SK-N-DZ (cell line): ENCODE measurements at places on chromosomes 1 and 21.

GRCh38 chr1:15325375-15326085, 78.5 kb downstream of the FHAD1 start:
- no peak for DNase-seq

GRCh38 chr1:3713840-3714239, 38.4 kb upstream of the CCDC27 start:
- no peak for DNase-seq

DNA sequence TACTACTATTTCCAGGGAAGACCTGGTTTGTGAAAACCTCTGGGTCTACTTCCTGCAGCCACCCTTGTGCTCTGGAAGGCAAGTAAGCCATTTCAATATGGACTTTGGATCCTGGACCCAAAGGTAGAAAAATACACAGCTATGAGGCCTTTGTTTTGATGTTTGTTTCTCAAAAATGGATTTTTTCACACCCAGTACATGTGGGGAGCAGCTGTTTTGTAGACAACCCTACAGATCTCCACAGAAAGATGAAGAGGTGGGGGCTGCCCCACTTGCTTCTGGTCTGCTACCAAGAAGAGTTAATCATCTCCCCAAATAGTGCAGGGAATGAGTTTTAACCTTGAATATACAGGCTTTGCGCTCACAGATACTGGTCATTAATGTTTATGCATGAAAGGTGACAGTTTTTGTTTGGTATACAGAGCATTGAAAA, 29.2 kb downstream of the ZNF281 start:
- DNase-seq: no peak

- no peak for DNase-seq
Measured at GRCh38 chr1:172917972-172918371, 132.8 kb downstream of the TNFSF18 start.

DNA sequence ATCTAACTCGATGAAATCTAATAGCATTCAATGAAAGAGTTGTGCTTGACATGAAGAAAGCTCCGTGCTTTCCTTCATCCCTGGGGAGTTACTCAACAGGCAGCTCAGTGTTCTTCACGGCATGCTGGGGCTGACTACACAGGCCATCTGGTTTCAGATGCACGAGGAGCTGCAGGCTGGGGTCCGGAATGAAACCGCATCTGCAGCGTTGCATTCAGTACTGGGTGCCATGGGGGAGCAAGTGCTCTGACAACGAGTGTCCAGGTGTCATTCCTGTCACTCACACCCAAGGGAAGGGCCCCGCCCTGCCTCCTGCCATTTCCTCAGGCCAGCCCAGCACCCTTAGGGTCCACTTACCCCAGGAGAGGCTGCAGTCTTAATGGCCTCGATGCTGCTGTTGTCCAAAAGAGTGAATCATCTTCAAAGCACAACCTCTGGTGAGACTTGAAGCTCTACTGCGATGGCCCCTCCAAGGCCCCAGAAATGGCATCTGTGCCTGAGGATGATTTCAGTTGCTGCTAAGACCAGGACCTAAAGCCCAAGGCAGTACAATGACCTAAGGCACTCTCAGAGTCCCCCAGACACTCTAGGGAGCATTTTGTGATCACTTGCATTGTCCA, 61.4 kb downstream of the STUM start:
- no peak for DNase-seq

GRCh38 chr1:151047591-151047924, at the start of gene C1orf56:
Gene C1orf56, plus strand, starts transcription at chr1:151047751. Its CDS starts 97 bp downstream, at chr1:151047848.
- DNase-seq: peak; percentile 83

- no peak for DNase-seq
Measured at GRCh38 chr1:160474392-160475242, 48.4 kb downstream of the SLAMF6 start.

- no peak for DNase-seq
Measured at GRCh38 chr1:109917051-109917767, 6.6 kb downstream of the CSF1 start.

DNA sequence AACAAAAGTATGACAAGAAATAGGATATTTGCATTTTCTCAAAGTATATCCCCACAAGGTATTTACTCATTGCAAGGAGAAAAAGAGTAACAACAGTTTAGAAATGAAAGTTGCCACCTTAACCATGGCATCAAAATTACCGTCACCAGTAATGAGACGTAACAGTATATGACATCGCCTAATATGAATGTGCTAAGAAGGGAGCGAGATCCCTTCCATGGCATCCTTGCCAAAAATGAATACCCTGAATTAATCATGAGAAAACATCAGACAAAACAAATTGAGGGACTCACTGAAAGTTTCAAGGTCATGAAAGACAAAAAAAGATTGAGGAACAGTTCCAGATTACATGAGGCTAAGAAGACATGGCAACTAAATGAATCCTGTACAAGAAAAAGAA, 78.9 kb upstream of the MROH9 start:
- no peak for DNase-seq

DNA sequence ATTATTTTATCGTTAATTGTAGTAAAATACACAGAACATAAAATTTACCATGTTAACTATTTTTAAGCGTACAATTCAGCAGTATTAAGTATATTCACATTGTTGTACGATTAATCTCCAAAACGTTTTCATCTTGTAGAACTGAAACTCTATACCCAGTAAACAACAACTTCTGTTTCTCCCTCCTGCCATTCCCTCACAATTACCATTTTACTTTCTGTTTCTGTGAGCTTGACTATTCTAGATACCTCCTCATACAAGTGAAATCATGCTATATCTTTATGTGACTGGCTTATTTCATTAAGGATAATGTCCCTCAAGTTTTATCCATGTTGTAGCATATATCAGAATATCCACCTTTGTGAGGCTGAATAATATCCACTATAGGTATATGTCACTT, 156.8 kb downstream of the ST6GALNAC3 start:
- no peak for DNase-seq

GRCh38 chr1:112806090-112806642, 91.0 kb upstream of the PPM1J start:
- no peak for DNase-seq

GRCh38 chr1:75838079-75838478, 41.4 kb downstream of the MSH4 start:
- no peak for DNase-seq

- DNase-seq: no peak
Measured at GRCh38 chr21:24938573-24938972, 668.7 kb downstream of the MRPL39 start.

- DNase-seq: peak; percentile 22
Measured at GRCh38 chr1:160046494-160047110, 14.8 kb upstream of the PIGM start.

DNA sequence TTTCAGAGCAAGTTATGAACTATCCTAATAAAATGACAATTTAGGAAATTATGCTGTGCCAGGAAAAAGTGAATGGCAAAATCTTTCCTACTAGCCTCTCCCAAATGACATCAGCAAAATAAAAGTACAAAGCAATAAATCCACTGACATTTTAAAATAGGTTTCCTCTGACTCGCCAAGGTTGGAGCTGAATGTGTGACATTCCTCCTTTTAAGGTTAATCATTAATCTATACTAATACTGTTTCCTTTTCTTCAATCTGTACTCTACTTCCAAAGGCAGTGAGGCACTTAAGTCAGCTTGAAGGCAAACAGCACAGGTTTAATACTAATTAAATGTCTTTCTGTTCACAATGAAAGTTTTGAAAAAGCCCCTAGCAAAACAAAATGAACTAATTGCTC, 15.7 kb downstream of the RNF19B start:
- no peak for DNase-seq

DNA sequence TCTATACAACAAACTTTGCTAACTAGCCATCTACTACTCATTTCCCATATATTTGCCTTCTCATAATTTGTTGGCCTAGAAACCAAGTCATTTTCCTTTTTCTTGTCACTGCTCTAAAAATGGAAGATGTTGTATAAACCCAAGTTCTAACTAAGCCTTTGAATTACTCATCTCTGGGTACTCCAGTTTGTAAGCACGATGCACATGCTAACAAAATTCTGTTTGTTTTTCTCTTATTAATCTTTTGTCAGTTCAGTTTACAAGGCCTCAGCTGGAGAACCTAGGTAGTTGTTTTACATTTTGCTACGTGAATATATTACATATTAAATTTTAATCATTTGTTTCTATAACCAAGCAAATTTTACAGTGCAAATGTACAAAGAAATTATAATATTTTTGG, 663.2 kb upstream of the RGS18 start:
- DNase-seq: no peak

DNA sequence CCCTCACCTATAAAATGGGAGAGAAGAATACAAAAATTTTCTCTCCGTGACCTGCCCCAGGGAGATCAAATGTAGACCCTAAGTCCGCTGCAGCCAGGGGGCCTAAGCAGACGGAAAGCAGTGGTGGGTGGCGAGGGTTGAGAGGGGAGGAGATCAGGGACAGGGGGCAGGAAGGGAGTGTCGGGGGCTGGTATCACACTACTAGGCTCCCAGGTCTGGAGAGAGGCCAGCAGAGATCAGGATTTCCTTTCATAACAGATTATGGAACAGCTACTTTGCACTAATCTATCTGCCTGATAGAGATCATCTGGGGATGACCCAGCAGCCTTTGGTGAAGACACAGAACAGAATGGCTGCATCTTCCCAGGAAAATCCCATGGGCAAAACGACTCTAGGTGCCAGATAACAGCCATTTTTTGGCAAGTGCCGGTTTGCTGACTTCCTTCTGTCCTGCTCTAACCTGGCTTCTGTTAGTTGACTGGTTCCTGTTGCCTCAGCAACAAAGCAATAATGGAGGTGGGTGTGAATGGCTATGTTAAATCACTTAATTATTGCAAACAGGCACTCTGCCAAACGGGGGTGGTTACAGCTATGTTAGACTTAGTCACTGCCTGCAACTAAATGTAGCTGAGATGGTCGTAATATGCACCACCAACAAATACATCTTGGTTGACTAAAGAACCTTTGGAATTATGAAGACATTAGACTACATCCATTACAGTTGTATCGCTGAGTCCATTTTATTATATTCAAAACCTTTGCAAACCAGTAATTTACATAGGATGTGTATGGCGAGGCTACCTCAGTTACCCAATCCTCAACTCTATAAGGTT, 30.0 kb upstream of the EPS8L3 start:
- DNase-seq: no peak

DNA sequence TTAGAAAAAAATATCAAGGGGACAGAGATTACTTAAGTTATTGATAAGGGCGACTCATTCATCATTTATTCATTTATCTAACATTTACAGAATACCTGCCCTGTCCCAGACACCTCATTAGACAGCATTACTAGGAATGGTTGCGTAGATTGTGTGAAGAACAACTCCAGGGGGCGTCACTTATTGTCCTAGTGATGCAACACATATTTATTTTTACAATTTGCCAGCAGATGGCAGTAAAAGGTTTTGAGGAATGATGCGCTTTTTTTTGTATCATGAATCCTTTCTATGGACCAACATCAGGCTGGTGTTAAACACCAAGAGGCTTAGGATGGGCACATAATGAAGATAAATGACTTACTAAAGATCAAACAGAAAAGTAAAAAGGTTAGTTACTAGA, 5.5 kb downstream of the NCAM2 start:
- peak; percentile 35 for DNase-seq

DNA sequence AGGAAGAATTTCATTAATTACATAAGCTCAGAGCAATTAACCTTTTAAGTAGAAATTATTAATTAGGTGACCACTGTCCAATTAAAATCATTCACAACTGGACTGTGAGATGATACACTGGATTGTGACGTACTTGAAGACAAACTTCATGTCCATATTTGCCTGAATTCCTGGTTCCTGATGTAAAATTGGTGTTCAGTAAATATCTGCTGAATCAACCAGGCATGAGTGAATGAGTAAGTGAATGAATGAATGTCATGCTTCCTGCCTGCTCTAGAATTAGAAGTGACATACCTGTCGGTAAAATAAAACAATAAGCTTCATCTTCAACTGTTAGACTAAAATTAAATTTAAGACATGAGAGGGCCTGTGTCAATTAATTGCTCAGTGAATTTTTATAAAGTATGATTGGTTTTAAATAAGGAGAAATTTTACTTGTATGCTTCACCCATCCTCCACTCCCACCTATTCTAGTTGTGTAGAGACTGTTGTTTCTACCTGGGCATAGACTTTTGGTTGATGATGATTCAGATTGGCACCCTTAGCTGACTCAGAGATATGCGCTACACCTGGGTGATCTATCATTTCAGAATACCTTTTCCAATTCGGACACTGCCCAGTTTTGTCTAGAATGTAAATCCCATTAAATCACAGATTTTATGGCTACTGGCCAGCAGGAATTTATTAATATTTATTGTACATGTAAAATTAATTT, 56.9 kb upstream of the PTGS2 start:
- no peak for DNase-seq
